Stimulated activated CD8-positive, alpha-beta memory T cell treated with anti-CD3 and anti-CD28 coated beads, Interleukin-12 subunit alpha, Interleukin-12 subunit beta, amount 100 ng/mL, for 1 hour (primary cell): ENCODE measurements at places on chromosomes 12 and 14.

DNA sequence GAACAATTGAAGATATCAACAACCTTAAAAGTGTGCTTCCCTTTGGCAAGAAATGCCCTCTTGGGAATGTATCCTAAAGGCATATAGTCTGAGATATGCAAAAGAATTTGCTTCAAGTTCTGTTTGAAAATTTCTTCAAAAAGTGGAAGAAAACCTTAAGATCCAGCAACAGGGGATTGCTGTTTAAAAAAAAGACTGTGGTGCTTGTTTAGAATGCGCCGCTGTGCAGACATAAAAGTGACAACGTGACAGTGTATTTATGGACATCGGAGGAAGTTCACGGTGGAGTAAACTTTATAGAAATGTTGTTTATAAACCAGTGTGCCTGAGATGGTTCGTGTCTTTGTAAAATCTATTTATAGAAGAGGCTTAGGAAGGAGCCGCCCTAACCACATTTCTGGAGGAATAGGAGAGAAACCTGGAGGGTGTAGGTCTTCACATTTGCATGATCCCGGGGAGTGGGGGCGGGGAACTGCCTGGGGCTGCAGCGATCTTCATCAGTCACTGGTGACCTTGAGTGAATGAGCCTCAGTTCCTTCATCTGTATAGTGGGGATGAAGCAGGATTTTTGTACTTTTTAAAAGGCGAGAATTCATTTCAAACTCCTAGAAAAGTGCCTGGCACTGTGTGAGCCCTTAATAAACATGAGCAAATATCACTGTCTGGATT is 27.5 kb downstream of the ADGRD1 start:
- no peak for DNase-seq

- no peak for DNase-seq
Observed at GRCh38 chr12:132023658-132024057, 73.9 kb downstream of the EP400 start.

GRCh38 chr14:35747379-35747778 is 61.7 kb downstream of the RALGAPA1 start:
- no peak for DNase-seq

- no peak for DNase-seq
Observed at GRCh38 chr14:20743556-20743955, 2.1 kb upstream of the EDDM3A start.

DNA sequence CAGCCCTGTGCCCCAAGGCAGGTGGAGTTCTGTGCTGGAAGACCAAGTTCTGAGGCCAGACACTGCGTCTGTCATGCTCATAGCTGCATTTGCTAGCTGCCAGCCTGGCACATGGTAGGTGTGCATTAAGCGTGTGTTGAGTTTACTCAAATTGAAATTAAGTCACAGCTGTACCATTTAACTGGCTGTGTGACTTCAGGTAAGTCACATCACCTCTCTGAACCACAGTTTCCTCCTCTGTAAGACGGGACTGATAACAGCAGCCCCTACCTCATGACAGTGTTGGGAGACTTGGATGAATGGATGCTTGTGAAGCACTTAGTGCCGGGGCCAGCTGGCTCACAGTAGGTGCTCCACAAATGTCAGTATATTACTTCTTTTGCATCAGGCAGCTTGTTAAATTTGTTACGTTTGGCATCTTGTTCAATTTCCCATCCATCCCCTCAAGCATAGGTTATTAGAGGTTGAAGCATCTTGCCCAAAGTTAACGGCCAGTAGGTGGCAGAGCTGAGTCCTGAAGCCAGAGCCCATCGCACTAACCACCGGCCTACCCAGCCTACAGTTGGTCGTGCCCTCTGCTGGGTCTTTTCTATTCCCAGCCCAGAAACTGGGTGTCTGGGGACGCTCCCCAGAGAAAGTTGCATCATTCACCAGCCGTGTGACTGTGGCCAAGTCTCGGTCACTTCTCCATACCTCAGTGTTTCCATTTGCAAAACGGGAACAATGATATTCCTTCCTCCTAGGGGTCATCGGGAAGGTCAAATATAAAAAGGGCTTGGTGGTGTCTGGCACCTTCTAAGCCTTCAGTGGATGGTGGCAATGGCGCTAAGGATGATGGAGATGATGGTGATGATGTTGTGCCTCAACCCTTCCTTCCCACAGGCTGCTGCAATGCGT is 4.5 kb downstream of the DAO start:
- DNase-seq: peak; percentile 42

- DNase-seq: no peak
Observed at GRCh38 chr12:96383371-96383770, 16.9 kb downstream of the CDK17 start.

GRCh38 chr12:124914392-124915238 is at the start of gene UBC:
UBC (minus strand) TSS chr12:124914650; CDS start chr12:124913771, 879 bp downstream.
- DNase-seq: peak; percentile 87

GRCh38 chr14:64388533-64389285 is 556 bp downstream of the MTHFD1 start:
- peak; percentile 6 for DNase-seq

DNA sequence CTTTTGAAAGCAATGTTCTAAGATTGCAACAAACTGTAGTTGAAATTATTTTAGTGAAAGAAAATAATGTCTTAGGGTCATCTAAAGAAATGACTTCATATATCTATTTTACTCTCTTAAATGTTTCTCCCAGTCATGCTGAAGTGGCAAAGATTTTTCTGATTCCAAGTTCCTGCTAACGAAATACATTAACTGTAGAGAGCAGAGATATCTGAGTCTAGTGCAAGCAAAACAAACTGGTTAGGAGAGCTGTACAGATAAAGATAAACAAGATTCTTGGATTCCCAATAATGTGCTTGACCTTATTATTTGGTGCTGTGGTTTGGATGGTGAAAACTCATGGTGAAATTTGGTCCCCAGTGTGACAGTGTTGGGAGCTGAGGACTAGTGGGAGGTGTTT is 199.9 kb upstream of the PWP1 start:
- DNase-seq: no peak

- no peak for DNase-seq
Observed at GRCh38 chr14:59305836-59306555, 117.5 kb downstream of the DAAM1 start.

GRCh38 chr12:109277899-109278762 is 31.0 kb downstream of the FOXN4 start:
- DNase-seq: no peak

DNA sequence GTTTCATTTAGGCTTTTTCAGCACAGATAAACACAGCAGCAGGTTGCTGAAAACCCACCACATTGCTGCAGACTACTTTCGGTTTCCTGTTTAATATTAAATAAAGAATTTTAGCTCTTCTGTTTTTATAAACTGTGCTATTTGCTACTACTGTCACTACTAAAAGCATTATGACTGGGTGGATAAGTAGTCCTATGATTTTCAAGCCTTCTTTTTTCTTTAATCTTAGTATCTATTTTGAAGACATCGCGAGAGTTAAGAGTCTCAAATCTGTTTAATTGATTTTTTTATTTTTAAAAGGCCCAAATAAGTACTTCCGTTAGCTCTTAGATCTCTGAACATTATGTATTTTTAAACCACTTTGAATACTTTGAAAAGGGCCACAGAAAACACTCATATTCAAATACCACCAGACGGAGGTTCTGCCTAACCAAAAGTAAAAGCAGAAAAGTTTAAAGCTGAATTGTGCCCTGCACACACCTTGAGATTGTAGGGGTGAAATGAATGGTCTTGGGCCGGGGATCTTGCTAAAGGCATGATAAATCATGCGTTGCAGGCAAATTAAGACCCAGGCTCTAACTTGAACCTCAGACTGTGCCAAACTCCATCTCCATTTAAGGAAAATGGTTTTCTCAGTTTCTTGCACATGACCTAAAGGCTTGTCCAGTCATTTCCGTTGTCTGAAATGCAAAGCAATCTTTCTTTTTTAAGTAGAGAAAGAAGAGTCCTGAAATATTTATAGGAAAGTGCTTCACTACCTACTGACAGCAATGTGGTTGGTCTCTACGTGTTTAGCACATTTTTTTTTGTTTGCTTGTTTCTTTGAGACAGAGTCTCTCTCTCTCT is 13.6 kb upstream of the FOXN3 start:
- DNase-seq: no peak

DNA sequence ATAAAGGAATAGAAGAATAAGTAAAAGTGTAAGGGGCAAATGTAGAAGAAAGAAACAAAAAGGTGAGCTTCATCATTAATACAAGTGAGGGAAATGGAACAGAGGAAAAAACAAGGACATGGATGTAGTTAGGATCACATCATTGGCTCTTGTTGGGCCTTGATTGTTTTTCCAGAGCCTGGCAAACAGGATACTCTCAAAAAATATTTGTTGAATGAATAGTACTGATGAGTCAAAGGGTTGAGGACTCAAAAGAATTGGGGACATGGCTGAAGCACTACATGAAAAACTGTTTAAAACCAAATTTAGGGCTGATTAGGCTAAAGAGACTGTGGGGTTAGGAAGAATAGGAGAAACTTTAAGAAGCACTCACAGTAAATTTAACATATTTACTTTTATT is 11.4 kb upstream of the SRP54 start:
- DNase-seq: no peak

DNA sequence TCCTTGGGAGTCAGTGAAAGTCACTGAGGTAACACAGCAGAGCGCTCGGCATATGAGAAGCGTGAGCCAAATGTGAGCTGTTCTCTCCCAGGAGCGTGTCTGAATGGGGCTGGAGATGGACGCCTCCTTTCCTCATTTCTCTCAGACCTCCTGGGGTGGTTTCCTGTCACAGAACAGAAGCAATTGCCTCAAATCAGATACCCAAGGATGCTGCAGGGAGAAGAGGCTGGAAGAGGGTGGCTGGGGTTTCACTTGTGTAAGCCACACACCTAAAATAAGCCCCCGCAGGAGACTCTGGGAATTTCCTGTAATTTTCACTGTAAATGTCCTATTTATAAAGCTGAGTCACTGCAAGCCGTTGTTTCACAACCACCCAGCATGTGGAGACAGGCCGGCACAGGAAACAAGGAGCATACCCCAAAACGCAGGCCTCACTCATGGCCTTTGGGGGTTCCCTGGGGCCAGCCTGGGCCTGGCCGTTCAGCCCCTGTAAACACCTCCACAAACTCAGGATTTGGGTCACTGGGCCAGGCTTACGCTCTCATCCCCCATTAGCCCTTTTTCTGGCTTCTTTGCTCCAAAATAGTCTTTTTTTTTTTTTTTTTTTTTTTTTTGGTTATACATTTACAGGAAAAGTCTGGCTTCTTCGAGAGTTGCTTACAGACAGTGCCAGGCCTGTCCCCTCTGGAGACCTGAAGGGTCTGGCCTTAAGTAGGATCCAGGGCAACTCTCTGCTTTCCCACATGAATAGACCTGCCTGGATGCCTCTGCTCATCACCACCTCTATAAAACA is 55.3 kb downstream of the VCPKMT start:
- no peak for DNase-seq
